ENCODE measurements at places on chromosomes 7 and 10.
A peak's percentile ranks its signal among the peaks of the same experiment; 100 is the strongest.

DNA sequence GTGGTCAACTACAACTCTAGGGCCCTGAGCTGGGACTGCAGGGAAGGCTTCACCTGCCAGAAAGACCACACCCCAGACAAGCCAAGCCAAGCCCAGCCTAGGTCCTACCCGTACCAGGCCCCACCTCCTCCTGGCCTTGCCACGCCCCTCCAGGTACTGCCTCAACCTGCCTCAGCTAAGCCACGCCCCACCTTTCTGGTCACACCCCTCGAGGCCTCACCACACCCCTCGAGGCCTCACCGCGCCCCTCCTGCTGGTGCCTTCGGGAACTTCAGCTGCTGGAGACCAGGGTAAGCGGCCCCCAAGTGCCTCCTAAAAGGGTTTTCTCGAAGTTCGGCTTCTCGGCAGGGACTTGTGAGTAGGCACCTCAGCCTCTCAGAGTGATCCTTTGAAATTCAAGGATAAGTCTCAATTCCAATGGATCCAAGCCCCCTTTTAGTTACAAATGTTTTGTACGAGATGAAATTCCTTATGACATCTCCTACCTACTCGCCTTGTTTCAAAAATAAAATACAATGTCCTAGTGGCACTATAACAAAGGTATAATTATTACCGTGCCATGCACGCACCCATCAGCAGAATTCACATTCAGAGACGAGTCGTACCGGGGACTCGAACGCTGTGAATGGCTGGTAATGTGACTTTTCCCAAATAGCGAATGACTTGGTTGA, 171.2 kb downstream of the ARHGAP21 start:
- peak; percentile 54 for DNase-seq

DNA sequence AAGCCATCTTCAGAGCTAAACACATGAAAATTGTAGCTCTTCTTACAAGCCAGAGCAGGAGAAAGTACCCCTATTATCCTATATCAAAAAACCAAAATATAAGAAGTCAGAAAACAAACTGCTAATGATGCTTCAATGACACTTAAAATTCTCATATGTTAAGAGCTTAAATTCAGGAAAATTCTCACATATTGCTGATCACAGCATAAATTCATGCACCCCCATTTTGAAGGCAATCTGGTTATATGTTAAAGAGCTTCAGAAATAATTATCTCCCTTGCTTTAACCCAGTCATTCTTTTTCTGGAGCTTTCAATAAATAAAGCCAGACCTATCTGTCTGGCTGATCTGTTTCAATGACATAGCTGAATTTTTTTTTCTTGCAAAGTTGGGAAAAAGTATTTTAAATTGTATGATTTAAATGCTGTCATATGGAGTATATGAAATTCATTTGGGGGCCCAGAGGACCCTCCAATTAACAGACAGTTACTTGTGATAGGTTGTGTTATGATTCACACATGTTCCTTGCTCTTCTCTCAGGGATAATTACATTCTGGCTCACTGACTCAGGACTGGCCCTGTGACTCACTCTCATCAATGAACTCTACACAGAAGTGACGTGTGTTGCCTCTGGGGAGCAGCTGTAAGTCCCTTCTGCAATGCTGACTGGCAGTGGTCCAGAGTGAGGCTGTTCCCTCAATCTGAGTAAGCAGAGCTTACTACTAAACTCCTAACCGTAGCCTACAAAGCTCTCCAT, 85.2 kb downstream of the HGF start:
- peak; percentile 56 for DNase-seq

DNA sequence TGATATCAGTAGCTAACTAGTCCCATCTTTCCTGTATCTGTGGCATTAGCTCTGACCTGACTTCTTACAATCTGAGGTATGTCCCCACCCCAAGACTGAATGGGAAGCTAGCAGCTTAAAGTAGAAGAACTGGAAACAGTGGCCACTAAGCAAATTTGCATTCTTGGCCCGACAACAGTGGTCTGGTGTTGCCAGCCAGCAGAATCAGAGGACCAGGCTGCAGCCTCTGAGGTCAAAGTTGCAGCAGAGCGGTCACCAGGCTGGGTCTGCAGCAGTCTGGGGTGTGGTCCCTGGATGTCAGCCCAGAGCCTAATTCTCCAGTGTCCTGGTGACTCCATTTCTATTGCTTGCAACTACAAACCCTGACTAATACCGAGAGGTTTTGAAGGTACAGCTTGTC, 26.3 kb downstream of the FAM107B start:
- DNase-seq, result no peak

- DNase-seq, result no peak
Measured at GRCh38 chr7:43211693-43212092, 99.2 kb downstream of the HECW1 start.

DNA sequence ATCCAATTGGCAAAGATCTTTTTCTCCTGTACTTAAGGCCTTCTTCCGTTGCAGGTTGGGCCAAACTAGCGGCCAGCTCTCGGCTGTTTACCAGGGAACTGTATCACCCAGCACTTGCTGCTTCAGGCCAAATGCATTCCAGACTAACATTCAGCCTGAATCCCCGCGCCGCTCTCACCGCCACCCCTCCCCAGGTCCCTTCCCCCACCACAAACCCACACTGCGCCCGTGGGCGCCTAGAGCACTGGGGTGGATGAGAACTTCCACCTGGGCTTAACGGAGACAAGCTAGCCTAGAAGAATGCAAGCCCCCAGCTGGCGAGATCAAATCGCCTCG, 676 bp downstream of the TCAF1 start:
- peak; percentile 50 for DNase-seq

- no peak for DNase-seq
Measured at GRCh38 chr10:75506930-75507329, 75.5 kb downstream of the LRMDA start.

GRCh38 chr7:69893906-69894305, 295.6 kb downstream of the AUTS2 start:
- DNase-seq, result no peak

DNA sequence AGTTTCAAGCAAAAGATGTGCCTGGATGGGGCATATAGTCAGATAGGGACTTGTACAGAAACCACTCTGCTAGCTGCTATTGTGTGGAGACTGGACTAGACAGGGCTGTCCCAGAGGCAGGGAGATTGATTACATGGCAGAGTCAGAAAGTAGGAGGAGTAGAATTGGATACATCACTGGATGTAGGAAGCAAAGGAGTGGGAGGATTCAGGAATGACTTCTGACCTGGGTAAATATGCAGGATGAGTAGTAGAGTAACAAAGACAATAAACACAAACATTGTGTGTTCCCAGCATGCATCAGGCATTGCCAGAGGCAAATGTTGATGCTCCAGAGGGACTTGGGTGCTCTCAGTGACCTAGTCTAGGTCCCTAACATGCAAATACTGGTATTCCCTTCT, 30.9 kb upstream of the MAT1A start:
- no peak for DNase-seq

- no peak for DNase-seq
Measured at GRCh38 chr10:5945561-5946418, 31.6 kb downstream of the IL15RA start.

DNA sequence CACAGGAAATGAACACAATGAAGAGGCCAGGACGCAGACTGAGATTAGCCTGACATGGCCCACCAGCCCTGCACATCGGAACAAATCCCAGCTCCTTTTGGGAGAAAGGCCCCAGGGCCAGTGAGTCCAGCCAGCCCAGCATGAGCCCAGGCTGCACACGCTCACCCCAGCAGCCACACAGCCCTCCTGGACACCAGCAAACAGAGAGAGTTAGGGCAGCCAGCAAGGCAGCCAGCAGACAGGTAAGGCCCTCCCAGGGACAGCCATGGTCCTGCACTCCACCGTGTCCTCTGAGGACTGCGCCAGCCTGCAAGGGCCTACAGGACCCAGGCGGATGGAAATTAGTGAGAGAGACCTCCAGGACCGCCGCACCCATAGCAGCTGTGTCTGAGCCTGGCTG, 8.1 kb upstream of the GRID1 start:
- DNase-seq, result no peak

DNA sequence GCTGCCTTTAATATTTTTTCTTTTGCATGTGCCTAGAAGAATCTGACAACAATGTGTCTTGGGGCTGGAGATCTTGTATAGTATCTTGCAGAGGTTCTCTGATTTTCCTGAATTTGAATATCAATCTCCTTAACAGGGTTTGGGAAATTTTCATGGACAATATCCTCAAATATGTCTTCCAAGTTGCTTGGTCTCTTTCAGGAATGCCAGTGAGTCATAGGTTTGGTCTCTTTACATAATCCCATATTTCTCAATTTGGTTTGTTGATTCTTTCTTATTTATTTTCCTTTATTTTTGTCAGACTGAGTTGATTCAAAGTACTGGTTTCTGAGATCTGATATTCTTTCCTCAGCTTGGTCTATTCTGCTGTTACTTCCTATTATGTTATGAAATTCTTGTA, 208.7 kb upstream of the GLI3 start:
- no peak for DNase-seq

DNA sequence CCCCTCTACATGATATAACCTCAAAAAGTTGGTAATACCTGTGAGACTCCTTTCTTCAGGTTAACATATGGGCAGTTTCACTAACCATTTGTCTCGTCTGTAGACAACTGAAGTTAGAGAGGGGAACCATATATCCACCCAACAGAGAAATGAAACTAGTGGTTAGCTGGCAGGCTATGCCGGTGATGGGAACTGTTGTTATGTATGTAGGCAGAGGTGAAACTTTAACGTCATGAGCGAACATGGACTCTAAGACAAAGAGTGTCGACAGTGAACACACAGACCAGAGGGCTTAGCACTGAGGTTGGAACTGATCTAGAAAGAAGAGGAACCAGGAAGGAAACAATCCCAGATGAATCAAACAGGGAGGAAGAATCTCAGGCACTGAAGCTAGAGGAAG, 112.4 kb downstream of the ELMO1 start:
- no peak for DNase-seq

GRCh38 chr10:30056767-30057355, 2.5 kb downstream of the JCAD start:
- no peak for DNase-seq

- DNase-seq, result no peak
Measured at GRCh38 chr10:87541114-87541513, 36.4 kb downstream of the MINPP1 start.

- no peak for DNase-seq
Measured at GRCh38 chr10:102681696-102682095, 32.5 kb downstream of the ARL3 start.

GRCh38 chr7:1787681-1788235, 117.7 kb downstream of the ELFN1 start:
- no peak for DNase-seq

DNA sequence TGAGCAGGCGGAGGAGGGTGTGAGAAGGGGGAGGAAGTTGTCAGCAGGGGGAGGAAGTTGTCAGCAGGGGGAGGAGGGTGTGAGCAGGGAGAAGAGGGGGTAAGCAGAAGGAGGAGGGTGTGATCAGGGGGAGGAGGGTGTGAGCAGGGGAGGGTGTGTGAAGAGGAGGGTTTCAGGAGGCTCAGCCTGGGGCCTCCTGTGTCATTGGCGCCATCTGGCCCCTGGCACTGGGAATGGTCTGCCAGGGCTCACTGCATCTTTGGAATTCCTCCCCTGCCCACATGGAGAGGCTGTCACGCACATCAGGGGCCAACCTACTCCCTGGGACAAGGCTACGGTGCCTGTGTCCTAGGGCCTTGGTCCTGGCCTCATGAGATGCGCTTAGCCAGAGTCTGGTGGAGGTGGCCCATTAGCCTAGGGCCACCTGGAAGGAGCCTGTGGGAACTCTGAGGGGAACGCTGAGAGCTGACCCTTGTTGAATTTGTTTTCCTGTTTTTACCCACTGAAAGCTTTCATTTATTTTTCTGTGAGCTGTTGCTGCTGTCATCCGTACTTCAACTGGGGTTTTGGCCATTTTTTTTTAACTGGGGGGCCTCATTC, 18.0 kb downstream of the CAMK2B start:
- no peak for DNase-seq

DNA sequence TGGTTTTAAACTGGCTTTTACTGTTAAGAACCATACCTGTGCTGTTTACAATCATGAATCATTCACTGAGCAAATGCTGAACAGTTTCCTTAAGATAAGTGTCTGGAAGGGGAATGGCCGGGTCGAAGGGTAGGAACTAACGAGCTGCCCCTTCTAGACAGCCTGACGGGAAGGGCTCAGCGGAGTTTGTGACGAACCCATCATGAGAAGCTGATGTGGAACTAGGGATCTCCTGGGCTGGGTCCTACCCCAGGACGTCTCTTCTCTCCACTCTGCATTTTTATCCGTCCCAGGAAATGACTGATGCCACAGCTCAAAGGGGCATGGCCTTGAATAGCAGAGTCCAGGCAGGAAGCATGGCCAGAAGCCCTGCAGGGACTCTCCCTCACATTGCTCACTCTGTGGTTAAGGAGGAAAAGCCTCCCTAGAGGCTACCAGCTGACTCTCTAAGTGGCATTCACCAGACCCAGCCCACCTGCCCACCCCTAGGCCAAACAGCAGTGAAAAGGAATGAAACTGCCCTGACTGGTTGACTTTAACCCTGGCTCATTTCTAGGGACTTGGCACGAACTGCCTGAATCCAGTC, 112.0 kb downstream of the PFKFB3 start:
- no peak for DNase-seq

DNA sequence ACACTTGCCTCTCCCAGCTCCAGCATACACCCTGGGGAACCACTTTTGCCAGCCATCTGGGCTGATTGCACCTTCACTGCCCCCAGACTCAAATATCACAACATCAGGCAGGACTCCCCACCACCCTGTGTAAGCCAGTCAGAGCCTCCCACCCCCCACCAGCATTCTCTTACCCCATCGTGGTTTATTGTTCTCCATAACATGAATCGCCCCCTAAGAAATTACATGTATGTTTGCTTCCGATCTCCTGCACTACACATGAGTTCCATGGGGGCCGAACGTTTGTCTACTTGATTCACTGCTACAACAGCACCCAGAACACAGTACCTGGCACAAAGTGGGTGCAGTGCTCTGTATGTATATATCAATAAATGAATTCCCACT, 39.4 kb downstream of the CREB3L2 start:
- no peak for DNase-seq

DNA sequence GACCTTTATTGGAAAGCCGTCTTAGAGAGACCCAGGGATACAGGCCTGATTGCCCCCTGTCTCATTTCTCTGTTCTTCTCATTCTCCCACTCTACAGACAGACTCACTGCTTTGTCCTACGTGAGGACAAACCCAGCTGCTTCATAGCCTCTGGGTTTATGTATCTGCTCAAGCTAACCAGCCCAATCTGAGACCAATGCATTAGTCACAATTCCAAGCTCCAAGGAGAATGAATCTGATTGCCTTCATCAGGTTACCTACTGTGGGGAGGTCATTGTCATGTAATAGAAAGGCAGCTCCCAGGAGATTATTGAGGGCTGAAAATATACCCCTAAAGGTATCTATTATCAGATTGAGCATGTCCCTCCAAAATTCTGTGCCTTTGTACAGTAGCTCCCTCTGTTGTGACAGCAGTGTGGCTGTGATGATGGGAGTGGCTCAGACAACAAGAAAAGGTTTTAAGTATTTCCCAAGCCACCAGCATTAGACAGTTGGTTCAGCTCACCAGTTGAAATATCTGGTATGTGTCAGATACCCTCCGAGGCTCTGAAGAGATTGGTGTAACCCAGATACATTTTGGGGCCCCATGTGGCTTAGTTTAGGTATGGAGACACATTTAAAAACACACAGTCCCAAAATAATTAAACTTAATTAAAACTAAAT, 123.1 kb upstream of the EEPD1 start:
- no peak for DNase-seq
